ENCODE measurements at places on chromosomes 13 and 19.

DNA sequence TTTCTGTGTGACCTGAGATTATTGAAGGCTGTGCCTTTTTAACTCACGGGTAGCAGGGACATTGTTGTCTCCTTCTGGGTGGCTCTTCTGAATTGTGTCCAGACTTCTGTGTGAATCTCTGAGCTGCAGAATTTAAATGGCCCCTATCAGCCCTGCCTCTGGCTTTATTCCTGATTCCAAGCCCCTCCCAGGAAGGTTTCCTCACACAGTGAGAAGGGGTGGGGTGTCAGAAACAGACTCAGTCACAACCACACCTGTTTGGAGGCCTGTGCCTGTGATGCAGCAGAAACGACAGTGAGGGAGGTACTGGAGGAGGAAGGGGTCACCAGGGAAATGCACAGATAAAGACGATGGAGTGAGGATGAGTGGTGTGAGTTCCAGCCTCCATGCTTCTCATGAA is at the start of gene CLC:
TSS of gene CLC (minus strand) at position 139 of the 400 bp plus-strand sequence. CDS start at position 62, 77 bp downstream.
- no peak for DNase-seq

DNA sequence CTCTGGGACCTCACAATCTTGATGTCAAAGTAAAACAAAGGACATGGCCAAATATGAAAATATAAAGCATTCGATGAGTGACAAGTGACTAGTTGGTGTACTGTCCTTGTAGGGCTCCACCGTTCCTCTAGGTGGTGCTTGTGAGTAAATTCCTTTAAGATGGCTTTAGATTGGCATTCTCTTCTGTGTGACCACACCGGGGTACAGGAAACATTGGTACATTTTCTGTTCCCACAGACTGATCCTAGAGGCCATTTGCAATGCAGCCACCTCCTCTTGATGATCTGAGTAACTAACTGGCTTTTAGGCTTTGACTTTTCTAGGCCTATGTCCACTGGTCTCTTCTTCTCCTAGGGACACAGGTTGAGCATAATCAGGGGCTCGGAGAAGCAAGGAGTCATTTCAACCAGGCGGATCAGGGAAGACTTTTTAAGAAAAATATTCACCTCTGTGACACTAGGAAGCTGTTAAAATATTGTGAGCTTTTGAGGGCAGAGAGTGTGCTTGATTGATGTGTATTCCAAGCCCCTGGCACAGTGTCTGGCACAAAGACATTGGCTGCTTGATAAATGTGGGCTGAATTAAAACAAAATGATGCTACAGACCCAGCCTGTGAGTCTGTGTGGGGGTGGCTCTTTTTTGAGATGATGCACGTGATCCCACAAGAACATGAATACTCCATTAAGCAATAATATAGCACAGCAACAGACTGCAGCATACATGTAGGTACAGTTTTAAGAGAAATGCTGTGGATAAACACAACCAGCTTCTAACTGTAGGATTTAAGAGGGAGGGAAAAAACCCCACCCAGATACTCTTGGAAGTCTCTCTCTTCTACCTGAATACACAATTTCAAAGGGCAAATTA is 21.0 kb downstream of the EPSTI1 start:
- peak; percentile 62 for DNase-seq

DNA sequence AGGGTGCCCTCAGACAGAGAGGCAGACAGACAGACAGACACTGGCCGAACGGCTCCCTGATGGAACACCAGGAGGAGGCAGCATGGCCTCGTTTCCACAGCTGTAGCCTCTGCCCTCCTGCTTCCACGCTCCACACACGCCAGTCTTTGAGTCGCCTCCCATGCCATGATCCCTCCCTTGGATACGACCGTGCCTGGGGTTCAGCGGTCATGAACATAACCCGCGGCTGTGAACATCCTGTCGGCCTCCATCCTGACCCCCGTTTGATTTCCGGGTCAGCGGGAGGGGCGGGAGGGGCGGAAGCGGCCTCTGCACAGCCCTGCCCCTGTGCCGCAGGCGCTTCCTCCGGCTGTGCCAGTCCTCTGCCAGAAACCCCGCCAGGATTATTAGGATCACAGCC is 23.4 kb downstream of the GP6 start:
- no peak for DNase-seq

GRCh38 chr19:15400521-15401396 is 18.0 kb downstream of the AKAP8L start:
- DNase-seq: no peak

GRCh38 chr19:41868120-41868988 is 8.3 kb downstream of the RPS19 start:
- no peak for DNase-seq

- no peak for DNase-seq
Observed at GRCh38 chr13:91459485-91459884, 61.1 kb downstream of the GPC5 start.

GRCh38 chr13:91813253-91813652 is 414.8 kb downstream of the GPC5 start:
- DNase-seq: no peak

DNA sequence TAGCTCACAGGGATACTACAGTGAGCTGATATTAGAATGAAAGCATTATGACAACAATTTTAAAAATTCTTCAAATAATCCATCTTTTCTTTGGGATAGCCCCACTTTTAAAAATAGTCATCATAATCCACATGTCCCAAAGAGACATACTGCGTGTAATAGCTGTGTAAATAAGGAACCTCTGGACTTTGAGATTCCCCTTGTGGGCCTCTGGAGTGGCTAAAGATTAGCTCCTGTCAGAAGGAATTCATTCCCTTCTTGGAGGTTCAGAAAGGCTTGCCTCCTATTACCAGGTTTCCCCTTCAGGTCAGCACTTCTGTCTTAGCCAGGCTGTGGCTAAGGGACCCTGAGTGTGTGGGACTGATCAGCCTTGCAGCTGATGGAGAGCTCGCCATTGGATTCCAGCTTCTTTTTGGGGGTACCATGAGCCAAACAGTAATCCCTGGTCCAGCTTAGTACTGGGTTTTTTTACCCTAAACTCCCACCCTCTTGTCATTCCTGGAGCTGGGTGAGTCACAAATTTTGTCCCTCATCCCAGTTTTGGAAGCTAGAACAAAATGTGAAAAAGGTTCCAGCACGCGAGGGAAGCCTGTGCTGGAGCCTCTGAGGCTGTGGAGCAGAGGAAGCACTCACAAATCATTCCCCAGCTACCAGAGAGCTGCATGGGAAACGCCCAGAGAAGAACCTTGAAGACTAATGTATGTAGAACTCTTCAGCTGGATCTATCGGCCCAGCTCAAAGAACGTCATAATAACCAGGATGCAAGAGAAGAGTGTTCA is 96.7 kb downstream of the RNASEH2B start:
- DNase-seq: peak; percentile 75

GRCh38 chr13:84606616-84607015 is 724.3 kb upstream of the SLITRK1 start:
- DNase-seq: no peak

- DNase-seq: no peak
Observed at GRCh38 chr19:1402411-1403070, 1.2 kb upstream of the GAMT start.

GRCh38 chr13:74162135-74162534 is 27.9 kb upstream of the KLF12 start:
- DNase-seq: no peak

DNA sequence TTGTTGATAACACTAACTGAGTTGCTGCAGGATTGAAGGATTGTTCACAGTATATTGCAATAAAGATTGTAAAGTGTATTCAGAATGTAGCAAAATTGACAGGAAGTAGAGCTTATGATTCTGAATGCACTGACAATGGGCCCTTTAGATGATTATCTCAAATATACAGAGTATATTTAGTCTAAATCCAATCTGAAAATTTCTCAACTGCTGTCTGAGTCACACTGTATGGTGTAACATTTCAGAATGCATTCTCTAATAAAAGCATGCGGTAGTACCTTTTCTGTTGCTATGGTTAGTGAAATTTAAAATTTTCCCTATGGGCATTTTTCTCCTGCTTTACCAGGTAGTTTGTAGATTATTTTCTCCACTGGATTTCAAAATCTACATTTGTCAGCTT is 365.2 kb downstream of the PCDH17 start:
- peak; percentile 0 for DNase-seq

- no peak for DNase-seq
Observed at GRCh38 chr19:35451338-35452096, 3.5 kb downstream of the FFAR2 start.

DNA sequence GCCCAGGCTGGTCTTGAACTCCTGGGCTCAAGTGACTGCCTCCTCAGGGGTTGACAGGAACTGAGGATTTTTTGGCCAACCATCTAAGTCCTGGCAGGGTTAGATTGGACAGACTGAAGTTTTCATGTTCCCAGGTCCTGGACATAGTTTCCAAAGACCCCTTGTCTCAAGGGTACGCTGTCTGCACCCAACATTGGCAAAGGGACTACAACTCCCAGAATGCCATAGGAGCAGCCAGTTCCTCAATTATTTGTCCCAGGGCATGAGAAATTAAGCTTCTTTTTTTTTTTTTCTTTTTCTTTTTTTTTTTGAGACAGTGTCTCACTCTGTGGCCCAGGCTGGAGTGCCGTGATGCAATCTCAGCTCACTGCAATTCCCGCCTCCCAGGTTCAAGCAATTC is 6.9 kb downstream of the GYS1 start:
- DNase-seq: no peak

GRCh38 chr19:4064149-4064495 is 2.6 kb downstream of the ZBTB7A start:
- DNase-seq: peak; percentile 31

- DNase-seq: no peak
Observed at GRCh38 chr13:113902986-113903775, 39.3 kb upstream of the GAS6 start.

- peak; percentile 28 for DNase-seq
Observed at GRCh38 chr19:52270266-52270885, 989 bp downstream of the ZNF766 start.

DNA sequence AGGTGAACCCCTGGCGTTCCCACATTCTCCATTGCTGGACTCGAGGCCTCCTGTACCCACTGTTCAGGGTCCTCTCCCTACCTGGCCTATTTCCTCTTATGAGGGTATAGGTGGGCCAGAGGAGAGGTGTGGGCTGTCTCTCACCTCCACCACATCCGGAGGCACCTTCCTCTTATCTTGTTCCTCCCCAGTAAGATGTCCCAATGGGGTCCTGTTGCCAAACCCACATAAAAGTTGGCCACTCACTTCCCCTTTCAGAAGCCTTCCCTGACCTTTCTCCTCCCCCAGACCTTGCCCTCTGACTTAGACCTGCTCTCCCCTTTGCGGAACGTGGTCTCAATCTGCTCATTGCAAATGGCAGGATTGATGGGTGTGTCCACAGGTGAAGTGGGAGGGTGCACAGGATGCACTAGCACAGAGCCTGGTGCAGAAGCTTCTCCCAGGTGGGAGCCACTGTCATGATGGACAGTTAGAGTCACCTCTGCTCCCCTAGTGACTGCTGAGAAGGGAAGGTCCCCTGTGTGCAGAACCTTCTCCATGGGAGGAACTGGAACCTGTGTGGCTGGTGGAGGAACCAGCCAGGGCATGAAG is 1.3 kb downstream of the CYP4F3 start:
- no peak for DNase-seq

DNA sequence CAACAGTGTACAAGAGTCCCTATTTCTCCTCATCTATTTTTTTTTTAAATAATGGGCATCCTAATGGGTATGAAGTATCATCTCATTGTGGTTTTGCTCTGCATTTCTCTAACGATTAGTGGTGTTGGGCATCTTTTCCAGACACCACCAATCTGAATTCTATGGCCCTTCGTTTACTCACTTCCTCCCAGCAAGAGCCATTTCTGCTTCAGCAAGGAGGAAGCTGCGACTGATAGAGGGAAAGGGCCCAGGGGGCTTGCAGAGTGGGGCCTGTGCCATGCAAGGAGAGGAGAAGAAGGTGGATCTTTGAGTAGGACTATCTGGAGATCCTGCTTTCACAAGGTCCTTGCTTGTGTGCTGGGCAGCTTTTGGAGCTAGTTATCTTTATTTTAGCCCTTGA is 58.0 kb downstream of the USPL1 start:
- no peak for DNase-seq

DNA sequence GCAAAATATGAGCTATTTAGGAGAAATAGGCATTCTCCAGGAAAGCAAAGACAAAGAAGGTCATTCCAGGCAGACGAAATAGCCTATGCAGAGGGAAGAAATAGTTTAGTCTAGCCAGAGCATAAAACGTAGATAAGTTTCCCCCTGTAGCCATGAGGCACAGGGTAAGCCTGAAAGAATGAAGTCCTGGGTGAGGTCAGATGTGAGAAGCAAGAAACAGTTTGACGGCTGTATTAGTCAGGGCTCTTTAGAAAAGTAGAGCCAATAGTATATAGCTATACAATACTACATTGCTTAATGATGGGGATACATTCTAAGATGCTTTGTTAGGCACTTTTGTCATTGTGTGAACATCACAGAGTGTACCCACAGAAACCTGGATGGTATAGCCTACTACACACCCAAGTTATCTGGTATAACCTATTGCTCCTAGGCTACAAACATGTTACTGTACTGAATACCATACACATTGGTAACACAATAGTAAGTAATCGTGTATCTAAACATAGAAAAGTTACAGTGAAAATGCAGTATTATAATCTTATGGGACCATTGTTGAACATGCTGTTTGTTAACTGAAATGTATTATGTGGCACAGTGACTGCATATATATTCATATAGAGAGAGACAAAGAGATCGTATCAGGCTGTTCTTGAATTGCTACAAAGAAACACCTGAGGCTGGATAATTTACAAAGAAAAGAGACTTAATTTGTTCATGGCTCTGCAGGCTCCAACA is 59.3 kb upstream of the WDFY2 start:
- DNase-seq: peak; percentile 61

GRCh38 chr13:104837756-104838155 is 1697.7 kb downstream of the EFNB2 start:
- DNase-seq: no peak

GRCh38 chr13:106503730-106504453 is 31.6 kb downstream of the EFNB2 start:
- DNase-seq: no peak

- DNase-seq: peak; percentile 35
Observed at GRCh38 chr13:94232956-94233355, 246.5 kb downstream of the DCT start.

GRCh38 chr13:60397704-60398378 is 821 bp downstream of the TDRD3 start:
- peak; percentile 63 for DNase-seq

GRCh38 chr13:66483712-66484111 is 746.4 kb downstream of the PCDH9 start:
- no peak for DNase-seq
